ENCODE measurements at places on chromosomes 6 and 20.
A peak's percentile ranks its signal among the peaks of the same experiment; 100 is the strongest.

DNA sequence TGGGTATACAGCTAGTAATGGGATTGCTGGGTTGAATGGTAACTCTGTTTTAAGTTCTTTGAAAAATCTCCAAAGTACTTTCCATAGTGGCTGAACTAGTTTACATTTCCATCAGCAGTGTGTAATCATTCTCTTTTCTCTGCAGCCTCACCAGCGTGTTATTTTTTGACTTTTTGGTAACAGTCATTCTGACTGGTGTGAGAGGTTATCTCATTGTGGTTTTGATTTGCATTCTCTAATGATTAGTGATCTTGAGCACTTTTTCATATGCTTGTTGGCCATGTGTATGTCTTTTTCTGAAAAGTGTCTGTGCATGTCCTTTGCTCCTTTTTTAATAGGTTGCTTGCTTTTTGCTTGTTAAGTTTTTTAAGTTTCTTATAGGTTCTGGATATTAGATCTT, 194.2 kb upstream of the PHACTR1 start:
- DNase-seq, result no peak

DNA sequence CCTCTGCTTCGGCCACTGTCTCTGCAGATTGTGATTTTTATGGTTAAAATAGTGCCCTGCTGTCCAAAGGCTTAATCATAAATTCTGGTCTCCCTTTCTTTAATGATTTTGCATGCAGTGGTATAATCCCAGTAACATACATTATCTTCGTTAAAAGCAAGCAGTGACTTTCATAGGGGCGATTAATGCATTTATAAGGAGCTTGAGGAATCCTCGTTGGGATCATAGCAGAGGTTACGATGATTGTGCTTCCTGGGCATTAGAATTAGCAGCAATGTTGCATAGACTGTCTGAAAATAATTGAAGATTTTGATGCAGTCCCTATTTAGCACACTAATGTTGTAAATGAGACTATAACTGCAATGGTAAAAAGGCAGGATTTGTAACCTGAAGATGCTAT, 181.3 kb downstream of the PRL start:
- DNase-seq, result no peak

- no peak for DNase-seq
Measured at GRCh38 chr20:13458860-13459451, 179.8 kb downstream of the TASP1 start.

DNA sequence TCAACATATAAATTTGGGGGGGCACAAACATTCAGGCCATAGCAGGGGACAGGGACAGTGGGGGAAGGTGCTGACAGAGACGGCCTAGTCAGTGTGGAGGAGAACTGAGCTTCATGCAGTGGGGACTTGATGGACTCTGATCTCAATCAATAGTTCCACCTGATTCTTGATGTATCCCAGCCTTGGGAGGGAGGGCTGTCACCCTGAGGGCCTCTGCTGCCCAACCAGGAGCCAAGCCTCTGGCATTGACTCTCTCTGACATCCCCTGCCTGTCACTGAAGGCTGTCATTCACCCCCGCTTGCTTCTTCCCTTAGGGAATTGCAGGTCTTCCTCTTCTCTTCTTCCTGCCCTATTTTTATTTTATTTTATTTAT, 180.6 kb upstream of the TAB2 start:
- DNase-seq, result no peak

GRCh38 chr6:84546427-84546914, 217.9 kb downstream of the TBX18 start:
- DNase-seq, result no peak

DNA sequence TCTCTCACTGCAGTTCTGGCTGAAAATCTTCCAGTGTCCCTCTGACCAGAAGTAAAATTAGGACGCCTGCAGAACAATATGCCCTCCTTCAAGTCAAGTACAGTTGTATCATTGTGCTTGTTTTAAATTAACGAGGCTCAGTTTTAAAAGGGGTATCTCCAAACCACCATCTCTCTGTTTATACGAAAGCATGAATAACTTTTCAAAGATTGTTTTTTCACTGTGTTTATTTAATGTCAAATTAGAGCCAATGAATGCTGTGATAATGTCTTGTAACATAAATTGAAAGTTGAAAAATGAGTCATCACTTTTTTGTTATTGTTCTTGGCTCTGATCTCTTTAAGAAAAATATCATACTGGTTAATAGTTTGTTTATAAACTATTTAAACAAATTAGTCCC, 230.7 kb upstream of the THEMIS start:
- no peak for DNase-seq

- DNase-seq, result no peak
Measured at GRCh38 chr6:109460161-109460829, 4.7 kb upstream of the MICAL1 start.

DNA sequence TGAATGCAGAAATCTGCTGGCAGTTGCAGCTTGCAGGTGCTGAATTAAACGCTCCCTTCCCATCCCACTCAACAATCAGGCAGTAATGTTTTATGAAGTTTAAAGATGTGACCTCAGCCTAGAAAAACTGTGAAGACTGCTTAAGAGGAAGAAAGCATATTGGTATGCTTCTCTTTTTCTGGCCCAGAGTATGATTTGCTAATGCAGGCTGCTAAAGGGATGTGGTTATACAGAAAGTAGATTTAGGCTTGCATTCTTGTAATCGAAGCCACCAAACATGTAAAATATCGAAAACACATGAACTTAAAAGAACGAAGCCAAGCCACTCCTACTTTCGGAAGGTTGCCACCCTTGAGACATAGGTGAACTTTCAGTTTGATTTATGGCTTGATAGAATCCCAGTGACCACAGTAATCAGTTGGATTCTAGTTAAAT, 40.7 kb downstream of the MAP3K5 start:
- DNase-seq, result no peak

DNA sequence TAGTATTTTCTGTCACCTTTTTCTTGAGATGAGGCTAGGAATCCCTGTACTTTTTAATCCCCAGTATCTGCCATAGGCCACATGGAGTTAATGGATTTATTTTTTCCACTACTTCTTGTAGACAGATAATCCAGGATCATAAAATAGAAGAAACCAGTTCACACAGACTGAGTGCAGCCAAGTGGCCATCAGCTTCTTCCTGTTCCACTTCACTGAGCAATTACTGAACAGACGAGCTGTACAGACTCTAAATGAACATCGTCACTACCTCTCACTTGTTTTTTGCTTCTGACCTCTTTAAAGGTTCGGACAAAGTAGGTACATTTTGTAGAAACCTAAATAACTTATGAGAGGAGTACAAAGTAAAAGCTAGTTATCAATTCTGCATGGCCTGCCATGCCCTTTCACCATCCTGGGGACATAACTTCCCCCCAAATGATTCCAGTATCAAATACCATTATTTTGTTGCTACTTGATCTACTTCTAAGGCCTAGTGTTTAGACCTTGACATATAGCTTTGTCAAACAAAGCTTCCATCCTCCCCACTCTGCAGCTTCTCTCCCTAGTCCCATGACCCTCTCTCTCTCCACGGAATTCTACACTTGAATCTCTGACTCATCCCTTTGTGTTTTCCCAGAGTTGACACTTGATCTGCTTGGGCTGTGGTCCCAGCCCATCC, 34.4 kb upstream of the ARHGAP18 start:
- no peak for DNase-seq

DNA sequence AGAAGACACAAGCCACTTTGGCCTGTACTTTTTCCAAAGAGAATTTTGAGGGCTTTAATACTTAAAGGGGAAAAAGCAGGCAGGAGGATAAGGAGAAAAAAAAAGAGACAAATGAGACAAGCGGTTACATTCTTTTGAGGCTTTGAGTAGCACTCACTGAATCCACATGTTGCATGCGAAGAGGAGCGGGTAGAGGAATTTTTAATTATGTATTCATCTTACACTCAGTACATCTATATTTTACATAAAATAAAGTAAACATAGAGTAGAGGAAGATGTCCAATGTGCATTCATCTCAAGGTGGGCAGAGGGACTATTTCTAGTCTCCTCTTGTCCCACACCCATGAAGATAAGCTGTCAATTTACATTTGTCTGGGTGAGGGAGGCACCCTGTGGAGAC, 266.9 kb downstream of the CD109 start:
- no peak for DNase-seq

- no peak for DNase-seq
Measured at GRCh38 chr6:158222066-158222465, 53.9 kb downstream of the GTF2H5 start.

DNA sequence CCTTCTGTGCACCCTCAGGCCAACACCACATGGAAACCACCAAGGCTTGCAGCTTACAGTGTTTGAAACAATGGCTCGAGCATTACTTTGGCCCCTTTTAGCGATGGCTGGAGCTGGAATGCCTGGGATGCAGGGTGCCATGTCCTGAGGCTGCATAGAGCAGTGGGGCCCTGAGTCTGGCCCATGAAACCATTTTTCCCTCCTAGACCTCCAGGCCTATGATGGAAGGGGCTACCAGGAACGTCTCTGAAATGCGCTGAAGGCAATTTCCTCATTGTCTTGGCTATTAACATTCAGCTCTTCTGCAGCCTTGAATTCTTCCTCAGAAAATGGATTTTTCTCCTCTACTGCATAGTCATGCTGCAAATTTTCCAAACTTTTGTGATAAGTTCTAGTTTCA, 29.9 kb upstream of the SERINC1 start:
- no peak for DNase-seq

DNA sequence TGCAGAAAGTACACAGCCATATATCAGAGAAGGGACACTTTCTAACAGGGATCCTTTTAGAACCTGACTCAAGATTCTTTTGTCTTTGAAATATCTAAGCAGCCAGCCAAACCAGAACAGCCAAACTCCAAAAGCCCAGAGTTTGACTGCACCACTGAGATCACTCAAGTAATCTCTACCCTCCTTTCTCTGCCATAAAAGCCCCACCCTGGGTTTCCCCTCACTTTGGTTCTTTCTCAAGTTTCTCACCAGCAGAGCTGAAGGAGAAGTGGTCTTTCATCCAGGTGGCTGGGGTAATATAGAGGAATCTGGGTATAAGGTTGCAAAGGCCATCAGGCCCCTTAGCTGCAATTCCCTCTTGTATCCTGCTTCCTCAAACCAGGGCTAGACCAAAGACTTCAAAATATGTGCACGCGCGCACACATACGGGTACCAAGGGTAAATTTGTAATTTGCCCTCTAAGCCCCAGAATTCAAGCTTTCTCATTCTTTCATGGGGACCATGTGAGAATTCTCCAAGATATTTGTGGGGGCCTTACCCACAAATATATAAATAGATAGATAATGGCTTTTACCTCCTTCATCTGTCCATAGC, 42.9 kb downstream of the GPX5 start:
- DNase-seq, result no peak

DNA sequence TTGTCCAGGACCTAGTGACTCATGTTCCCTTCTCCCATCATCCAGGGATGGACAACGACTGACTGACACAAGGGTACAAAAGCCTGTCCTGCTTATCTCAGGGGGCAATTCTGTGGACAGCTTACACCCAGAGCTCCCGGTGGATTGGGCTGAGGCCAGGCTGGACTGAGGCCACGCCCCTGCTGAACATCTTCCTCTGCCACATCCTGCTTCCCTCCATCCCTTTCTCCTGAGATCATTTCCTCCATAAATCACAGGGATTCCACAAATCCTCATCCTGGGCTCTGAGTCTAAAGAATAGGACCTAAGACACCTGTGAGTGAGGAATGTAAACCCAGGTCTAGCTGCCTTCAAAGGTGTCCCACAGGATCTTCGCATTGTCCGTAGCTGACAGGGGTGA, 30.4 kb upstream of the RNF24 start:
- no peak for DNase-seq

DNA sequence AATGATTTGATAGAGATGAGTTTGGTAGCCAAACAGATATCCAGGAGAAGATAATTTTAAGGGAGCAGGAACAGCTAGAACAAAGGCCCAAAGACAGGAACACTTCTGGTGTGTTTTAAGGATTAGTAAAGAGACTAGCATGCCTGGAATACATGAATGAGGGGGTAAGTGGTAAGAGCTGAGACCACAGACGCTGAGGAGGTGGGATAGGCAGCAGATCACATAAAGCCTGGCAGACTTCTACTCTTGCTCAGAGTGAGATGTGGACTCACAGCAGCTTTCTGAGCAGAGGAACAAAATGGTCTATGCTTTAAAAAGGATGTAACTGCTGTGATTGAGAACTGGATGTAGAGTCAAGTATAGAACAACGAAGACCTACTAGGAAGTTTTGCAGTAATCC, 100.1 kb downstream of the EPHA7 start:
- DNase-seq, result no peak

DNA sequence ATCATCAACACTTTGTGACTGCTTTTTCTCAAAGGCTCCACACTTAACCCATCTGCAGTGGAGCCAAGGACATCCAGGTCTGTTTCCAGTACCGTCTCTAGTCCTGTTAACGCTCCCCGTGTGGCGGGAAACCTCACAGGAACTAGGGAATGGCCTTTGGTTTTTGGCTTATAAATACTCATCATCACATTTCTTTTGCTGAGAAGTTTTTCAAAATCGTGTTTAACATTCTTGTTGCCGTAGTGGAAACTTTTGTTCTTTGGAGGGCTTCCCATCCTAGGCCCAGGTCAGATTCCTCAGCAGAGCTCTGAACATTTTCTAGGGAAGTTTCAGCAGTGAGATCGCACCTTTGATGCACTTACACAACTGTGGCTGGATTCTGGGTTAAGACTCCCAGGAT, 24.6 kb downstream of the DAAM2 start:
- DNase-seq, result no peak

DNA sequence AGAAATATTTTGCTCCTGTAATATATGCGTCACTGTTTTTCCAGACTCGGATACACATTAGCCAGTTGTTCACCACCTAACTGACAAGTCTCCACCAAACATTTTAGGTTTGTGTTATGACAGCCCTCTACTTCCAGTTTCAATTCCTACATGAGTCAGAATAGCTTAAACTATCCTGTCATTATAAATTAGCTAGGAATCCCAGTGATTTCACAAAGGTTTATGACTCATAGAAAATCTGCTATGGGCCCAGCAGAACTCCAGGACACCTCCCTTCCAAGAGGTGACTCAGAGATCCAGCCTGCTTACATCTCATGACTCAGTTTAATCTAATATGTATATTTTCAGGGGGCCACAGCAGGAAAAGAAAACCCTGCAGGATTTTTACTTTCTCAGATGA, 17.4 kb upstream of the PLCB4 start:
- no peak for DNase-seq

DNA sequence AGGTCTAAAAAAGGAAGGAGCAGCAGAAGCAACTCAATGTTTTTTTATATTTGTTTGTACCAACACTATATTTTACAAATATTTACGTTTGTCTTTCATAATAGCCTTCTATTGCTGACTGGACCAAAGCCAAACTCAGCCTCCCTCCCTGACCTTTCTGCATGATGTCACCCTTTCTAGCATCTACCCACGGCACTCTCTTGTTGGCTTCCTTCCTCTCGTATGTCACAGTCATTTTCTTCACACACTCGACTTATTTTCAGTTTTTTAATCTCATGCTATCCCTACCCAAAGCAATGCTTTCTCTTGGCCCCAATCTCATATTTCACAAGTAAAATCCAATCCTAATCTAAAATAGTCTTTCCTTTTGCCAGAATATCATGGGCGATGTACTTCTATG, 16.3 kb upstream of the FAM8A1 start:
- DNase-seq, result peak; percentile 28

Data from midbrain (tissue), 1 donor.